Iris pigment epithelial cell (primary cell): ENCODE measurements at places on chromosomes 4 and X.

- DNase-seq: no peak
These were observed 240.9 kb downstream of the AR start for GRCh38 chrX:67784712-67785111.

DNA sequence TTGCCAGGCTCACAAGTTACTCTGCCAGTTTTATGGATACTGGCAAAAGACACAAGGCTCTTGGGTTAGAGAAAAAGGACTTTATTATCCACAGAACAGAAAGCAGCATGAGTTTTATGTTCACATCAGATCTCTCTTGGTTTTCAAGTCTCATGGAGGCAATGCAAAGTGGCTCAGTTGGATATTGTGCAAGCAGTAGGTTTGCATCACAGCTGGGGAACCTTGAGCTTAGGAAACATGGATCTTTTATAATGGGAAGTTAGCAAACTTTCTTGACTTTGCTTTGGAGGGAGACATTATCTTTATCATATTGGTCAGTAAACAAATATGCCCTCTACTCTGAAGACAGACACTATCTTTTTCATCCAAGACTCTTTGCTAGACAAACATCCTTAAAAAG is 109.2 kb upstream of the GRPR start:
- DNase-seq: peak; percentile 14

DNA sequence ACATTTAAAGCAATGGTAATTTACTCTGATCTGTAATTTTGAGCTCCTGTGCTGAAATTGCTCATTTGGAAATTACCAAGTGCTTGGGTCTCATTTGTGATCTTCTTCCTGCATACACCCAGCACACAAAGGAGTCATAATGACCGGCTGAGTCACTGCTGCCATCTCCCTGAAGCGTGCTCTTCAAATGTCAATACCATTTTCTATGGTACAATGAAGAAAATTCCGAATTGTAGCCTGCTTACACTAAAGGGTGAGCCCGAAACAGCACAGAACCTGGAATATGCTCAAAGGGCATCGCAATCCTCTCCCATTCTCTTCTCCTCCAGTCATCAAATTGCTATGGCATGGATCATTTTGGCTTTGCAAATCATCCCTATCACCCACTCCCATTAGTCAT is 140.5 kb downstream of the GRIA3 start:
- DNase-seq: no peak

DNA sequence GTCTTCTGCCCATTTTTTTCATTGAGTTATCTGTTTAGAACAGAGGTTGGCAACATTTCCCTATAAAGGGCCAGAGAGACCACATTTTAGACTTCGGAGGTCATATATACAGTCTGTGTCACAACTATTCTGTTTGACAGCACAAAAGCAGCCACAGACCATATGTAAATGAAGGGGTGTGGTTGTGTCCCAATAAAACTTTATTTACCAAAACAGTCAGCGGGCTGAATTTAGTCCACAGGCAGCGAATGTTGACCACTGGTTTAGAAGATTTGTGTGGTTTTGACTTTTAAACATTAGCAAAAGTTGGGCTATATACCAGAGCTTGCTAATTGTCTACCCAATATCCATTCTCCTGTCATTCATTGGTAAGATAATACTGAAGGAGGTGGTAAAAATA is 150.8 kb downstream of the AMELX start:
- DNase-seq: no peak

GRCh38 chrX:153456161-153456560 is 10.3 kb upstream of the TREX2 start:
- no peak for DNase-seq

DNA sequence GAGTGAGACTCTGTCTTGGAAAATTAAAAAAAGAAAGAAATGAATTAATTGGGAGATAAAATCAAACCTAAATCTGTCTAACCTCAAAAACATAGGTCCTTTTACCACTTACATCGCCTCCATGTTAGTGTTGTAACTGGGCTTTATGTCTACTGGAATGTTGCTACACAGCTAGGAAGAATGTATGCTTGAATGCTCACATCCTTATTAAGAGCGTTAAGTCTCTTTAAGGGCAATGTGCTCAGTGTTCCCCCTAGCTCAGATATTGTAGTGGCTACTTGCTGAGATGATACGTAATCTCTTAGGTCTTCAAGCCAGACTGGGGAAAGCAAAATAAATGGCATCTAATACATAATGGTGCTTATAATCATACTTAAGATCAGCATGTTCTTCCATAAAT is 1072.8 kb downstream of the PDHA2 start:
- peak; percentile 13 for DNase-seq

- no peak for DNase-seq
These were observed 358.4 kb downstream of the PPP3CA start for GRCh38 chr4:100988876-100989275.

DNA sequence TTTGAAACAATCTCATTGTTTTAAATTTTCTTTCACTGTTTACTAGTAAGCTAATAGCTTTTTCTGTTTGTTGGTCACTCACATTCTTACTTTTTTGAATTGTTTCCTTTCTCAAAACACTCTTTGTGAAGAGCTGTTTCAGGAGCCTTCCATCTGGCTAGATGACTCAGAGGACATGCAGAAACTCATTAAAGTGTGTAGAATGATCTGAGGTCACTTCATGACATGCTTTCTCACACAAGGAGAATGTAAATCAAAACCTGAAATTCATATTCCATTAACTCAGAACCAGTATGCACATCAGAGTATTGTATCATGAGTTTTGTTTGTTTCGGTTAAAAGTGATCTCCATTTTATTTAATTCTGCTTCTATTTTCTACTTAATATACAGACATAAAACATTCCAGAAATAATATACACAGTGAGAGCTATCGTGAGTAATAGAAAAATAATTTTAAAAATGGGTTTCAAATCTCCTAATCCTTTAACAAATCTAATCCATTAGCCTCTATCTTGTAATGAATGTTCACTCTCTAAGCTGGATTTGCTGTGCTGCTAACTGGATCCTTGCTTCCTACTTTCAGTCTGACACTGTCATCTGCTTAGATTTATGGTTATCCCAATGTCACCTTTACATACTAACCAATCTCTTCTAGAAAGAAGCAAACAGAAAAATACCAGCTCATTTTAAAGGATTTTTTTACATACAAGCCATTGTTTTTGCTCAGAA is 449.6 kb downstream of the FSTL5 start:
- DNase-seq: peak; percentile 94

DNA sequence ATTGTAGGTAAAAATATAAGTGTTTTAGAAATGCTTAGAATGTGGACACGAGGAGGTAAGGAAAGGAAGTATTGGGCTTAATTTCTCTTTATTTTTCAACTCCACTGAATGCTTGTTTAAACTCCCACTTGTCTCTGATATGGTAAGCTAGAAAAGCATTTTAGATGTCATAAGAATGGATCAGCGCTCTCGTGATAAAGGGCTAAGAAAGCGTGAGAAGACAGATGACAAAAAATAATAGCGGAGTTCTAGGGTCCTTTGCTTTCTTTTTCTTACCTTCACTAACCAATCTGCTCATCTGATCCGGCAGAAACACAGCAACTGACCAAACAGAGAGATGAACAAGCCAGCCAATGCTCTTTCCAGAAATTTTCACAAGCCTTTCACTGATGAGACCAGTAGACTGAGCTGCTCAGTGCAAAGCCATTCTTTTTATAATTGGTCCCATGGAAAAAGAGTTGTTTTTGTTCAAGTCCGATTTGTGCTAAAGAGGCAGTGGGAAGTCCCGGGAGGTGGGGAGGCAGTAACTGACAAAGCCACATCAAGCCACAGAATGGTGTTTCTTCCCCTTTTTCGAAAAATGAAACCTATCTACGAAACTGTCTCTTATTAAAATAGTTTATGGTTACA is at the start of gene TASL:
Gene TASL, minus strand, starts transcription at position 405 of the 630 bp plus-strand sequence. CDS start 17,411 bp downstream, outside the sequence.
- no peak for DNase-seq

DNA sequence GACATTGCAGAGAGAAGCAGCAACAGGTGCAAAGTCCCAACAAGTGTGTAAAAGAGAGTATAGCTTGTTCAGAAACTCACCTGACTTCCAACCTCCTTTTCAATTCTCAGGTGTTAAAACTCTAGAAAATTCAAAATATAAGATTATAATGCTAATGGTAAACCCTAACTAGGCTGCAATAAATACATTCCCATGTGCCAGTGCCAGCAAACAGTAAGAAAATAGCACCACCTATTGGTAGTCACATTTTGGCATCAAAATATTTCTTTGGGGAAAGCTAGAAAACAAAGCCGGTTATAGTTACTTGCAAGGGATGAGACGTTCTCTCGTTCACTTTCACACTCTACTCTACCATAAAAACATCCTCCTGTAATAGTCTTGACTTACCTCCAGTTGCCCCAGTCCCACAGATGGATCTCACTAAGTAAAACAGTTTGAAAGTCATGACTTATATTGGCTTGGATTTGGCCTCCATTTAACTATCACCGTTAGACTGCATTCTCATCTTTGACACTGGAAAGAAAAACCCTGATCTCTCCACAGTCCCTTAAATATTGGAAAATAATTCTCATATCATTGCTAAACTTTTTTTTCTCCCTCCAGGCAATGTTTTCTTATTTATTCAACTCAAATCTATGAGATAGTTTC is 9.6 kb downstream of the BMP3 start:
- peak; percentile 47 for DNase-seq

DNA sequence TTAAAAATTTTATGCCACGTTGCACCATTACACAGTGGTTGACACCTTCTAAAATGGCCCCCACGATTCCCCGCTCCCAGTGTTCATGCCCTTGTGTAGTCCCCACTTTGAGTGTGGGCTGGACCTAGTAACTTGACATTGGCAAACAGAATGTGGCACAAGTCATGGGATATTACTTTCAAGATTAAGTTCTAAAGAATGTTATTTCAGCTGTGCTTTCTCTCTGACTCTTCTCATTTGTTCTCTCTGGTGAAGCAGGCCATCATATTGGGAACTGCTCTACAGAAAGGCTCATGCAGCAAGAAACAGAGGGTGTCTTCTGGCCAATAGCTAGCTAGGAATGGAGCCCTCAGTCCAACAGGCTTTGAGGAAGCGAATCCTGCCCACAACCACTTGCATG is 67.1 kb downstream of the ATXN3L start:
- DNase-seq: no peak

GRCh38 chrX:13419918-13420317 is 100.1 kb upstream of the ATXN3L start:
- DNase-seq: no peak

DNA sequence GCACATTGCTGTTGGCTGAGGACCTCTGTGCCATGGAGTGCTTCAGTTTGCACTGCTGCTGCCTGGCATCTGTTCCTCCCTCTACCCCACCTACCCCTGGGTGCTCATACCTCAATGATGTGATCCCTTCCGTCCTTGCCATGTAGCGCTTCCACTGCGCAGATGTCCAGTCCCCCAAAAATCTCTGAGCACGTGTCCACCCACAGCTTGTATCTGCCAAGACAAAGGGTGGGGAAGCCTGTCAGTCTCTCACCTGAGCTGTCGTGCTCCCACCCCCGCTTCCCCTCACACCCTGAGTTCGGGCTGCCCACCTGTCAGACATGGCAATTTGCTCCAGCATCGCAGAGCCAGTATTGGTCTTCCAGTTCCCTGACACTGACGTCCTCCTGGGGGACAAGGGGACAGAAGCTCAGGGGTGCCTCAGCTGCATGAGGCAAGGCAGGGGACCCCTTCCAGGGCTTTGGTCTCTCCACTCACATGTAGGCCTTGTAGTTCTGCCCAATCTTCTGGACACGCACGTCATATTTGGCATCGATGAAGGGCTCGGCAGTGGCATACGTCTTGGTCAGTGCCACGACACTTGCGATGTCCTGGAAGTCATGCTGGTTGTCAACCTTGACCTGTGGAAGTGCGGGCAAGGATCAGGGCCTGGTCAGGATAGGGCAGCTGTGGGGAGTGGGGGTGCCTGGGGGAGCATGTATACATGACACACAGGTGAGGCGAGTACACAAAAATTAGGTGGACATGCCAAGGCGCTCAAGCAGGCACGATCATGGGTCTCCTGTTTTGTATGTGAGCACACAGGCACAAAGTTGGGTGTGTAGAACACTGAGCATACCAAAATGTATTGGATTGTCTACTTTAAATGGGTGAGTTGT is 6.0 kb upstream of the TIMP1 start:
- DNase-seq: no peak

DNA sequence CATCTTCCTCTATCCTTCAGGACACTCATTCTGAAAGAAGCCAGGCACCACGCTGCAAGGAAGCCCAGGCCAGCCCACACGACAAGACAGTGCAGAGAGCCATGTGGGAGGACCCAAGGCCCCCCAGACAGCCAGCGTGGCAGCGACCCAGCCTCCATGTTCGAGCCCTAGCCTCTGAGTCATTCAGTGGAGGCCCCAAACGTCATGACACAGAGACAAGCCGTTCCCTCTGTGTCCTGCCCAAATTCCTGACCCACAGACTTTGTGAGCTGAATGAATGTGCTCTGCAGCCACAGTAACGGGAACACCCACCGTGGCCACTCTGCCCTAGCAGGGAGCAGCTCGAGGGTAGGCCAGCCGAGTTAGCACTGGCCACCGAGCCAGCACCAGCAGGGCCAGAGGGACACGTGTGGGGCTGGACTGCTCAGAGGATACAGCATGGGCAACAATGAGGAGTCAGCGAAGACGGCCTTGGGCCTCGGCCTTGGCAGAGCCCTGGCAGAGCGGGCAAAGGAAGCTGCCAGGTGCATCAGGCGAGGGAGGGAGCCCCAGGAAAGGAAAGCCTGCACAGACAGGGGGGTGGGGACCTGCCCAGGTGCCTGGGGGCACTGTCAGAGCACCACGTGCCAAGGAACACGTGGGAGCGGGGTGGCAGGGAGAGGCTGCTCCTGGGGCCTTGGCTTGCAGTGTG is 8.6 kb downstream of the BLOC1S4 start:
- DNase-seq: no peak

GRCh38 chr4:15729910-15730533 is 27.2 kb downstream of the BST1 start:
- peak; percentile 38 for DNase-seq

- DNase-seq: no peak
These were observed 10.9 kb downstream of the RTL5 start for GRCh38 chrX:72120837-72121236.

DNA sequence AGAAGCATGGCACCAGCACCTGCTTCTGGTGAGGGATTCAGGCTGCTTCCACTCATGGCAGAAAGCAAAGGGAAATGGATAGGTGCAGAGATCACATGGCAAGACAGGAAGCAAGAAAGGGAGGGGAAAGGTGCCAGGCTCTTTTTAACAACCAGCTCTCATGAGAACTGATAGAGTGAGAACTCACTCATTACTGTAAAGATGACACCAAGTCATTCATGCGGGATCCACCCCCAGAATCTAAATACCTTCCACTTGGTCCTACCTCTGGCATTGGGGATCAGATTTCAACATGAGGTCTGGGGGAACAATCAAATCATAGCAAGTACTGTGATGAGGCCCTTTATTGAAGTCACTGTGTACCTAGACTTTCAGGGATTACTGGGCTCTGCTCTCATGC is 72.0 kb upstream of the PRDM5 start:
- DNase-seq: no peak

GRCh38 chrX:54494989-54495813 is 833 bp downstream of the FGD1 start:
- peak; percentile 26 for DNase-seq

- DNase-seq: no peak
These were observed 24.2 kb upstream of the IRF2 start for GRCh38 chr4:184498598-184498997.

- DNase-seq: no peak
These were observed 1564.5 kb upstream of the PCDH10 start for GRCh38 chr4:131584587-131584986.

GRCh38 chr4:84484236-84484635 is 14.9 kb downstream of the NKX6-1 start:
- DNase-seq: no peak

- DNase-seq: peak; percentile 2
These were observed 36.3 kb upstream of the GRPR start for GRCh38 chrX:16087076-16087475.
